Activated naive CD4-positive, alpha-beta T cell treated with anti-CD3 and anti-CD28 coated beads, Interleukin-2, amount 50 U/mL, for 16 hours (primary cell): ENCODE measurements at places on chromosomes 6 and 20.

GRCh38 chr6:20348041-20348440, 53.6 kb upstream of the E2F3 start:
- no peak for DNase-seq

GRCh38 chr6:66189915-66190314, 482.9 kb upstream of the EYS start:
- DNase-seq, result no peak

DNA sequence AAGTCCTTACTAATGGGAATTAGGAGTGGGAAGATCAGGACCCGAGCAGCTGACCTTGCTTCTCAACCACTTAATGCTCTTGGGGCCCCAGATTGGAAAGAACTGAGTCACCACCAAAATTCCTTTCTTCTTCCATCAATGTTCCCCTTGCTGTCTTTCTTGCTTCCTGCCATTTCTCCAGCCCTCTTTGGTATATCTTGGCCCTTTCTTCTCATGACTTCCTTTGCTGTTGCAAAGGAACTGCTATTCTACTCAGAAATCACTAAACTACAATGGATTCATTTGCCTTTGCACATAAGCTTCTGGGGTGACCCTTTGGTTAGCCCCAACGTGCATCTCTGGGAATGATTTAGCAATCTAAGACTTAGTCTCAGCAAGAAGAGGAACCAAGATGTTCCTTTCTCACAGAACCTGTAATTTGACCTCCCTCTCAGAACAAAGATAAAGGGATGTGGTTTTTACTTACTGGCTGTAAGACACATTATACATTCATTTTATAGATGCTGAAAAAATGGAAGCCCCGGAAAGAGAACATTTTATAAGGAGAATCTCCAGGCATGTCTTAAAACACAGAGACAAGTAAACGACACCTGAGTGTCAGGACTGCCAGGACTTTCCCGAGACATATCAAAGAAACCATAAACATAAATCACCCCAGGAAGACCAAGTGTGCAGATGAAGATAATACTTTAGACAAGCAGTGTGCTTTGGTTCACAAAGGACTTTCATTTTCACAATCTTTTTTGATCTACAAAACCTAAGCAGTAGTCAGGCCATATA, 99.0 kb upstream of the TNFAIP3 start:
- no peak for DNase-seq

DNA sequence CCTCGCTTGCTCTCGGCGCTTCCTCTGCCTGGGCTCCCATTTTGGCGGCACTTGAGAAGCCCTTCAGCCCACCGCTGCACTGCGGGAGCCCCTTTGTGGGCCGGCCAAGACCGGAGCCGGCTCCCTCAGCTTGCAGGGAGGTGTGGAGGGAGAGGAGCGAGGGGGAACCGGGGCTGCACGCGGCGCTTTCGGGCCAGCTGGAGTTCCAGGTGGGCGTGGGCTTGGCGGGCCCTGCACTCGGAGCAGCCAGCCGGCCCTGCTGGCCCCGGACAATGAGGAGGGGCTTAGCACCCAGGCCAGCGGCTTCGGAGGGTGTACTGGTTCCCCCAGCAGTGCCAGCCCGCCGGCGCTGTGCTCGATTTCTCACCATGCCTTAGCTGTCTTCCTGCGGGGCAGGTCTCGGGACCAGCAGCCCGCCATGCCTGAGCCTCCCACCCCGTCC, 10.2 kb upstream of the SRPK1 start:
- no peak for DNase-seq

GRCh38 chr20:60052322-60052721, 94.1 kb downstream of the CDH26 start:
- DNase-seq, result no peak

DNA sequence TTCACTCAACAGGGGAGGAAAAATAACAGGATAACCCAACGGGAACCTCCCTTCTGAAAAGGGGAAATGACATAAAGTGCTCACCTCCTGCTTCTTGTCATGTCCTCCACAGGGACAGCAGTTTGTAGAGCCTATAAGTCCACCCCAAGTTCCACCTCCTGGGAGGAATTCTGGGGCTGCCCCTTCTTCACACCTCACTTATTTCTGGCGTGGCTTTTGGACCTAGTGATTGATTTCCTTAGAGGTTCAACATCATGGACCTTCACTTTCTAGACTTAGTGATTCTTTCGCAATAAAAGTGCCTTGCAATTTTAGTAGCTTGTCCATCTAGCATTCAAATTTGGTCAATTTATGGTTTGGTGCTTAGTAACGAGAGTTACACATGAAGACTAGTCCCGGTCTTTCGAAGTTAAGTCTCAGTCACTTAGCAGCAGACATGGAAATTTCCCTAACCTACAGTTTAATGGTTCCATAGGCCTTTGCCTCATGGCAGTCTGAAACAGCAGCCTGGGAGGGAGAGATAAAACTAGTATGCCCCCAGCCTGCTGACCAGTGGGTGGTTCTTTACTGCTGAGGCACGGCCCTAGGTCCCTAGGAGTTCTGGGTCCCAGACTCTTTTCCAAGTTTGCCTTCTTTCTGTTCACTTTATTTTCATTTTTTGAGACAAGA, 59.2 kb upstream of the CDKAL1 start:
- DNase-seq, result no peak

GRCh38 chr6:168053957-168054471, 25.0 kb downstream of the FRMD1 start:
- no peak for DNase-seq

GRCh38 chr6:87574237-87574804, 15.5 kb downstream of the RARS2 start:
- DNase-seq, result no peak

DNA sequence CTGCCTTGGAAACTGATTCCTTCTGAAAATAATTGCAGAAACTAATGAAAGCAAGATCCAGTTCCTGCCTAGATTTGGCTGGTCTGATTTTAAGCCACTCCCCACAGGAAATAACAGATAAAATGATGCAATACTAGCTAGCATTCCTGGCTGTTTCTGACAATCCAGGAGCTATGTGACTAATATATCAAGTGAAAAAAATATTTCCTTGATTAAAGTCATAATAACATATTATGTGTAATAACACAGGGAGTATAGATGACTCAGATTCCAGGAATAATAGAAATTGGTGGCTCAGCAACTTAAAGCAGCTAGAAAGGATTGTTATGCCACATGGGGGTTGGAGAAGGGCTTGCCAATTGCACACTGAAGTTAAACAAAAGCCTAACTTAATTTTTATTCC, 182.7 kb upstream of the SALL4 start:
- DNase-seq, result no peak

GRCh38 chr6:93567164-93567563, 147.8 kb upstream of the EPHA7 start:
- no peak for DNase-seq

DNA sequence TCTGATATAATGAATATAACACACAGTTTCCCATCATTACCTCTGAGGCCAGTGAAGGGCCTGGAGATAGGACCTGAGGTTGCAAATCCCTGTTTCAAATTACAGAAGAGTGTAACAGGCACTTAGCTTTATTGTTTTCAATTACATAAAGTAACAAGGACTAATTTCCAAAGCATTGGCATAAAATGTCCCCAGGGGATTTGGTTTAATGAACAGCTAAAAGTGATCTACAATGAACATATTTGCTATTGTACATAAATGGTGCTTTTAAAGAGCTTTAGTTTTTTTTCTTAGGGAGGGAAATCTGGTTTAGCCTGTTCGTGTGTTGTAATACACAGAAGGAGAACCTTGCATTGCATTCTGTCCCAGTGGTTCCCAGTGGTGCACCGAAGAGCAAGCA, 54.4 kb downstream of the HMGN3 start:
- DNase-seq, result no peak

- DNase-seq, result no peak
Measured at GRCh38 chr20:14264869-14265268, 72.5 kb downstream of the FLRT3 start.

- DNase-seq, result no peak
Measured at GRCh38 chr6:156902782-156903181, 125.6 kb downstream of the ARID1B start.

DNA sequence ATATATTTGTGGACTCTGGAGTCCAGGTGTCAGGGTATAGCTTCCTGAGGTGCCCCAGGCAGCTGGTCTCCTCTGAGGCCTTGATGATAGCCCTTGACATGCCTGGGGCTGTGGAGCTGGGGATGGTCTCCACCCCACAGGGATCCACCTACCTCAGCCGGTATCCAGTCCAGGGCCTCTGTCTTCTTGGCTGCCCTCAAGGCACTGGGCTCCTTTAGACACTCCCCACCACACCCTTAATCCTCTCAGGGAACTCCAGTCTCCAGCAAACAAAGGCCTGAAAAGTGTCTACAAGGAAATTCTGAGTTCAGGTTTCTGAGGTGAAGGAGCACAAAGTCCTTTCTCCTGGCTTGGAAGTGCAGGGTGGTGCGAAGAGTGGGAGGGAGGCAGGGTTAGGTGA, 44.6 kb upstream of the DDR1 start:
- DNase-seq, result no peak

DNA sequence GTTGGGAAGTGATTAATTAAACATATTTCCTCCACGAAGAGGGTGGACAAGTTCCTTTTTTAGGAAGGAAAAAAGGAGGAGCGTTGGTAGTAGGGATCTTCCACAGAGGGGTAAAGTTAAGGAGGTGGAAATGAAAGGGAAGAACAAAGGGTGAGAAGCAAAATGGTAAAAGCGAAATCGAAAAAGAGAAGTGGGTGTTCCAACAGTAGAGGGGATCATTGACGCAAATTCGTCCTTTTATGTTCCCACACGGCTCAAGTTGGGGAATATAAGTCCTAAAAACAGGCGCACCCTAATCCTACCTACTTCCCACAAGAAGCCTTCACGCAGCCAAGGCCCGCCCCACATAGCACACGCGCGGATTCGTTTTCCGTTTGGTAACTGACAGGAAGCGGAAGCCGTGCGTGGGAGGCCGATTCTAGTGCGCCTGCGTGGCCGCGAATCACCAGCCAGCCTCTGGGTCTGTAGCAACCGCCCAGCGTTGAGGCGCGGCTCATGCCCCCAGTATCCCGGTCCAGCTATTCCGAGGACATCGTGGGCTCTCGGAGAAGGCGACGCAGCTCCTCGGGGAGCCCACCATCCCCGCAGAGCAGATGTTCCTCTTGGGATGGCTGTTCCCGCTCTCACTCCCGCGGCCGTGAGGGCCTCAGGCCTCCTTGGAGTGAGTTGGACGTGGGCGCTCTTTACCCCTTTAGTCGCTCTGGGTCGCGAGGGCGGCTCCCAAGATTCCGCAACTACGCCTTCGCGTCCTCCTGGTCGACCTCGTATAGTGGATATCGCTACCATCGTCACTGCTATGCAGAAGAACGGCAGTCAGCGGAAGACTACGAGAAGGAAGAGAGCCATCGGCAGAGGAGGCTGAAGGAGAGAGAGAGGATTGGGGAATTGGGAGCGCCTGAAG, at the start of gene NKAPL:
Gene NKAPL (plus strand): TSS at position 421 of the 901 bp plus-strand sequence. CDS start 75 bp downstream, at position 496.
- DNase-seq, result peak; percentile 63

DNA sequence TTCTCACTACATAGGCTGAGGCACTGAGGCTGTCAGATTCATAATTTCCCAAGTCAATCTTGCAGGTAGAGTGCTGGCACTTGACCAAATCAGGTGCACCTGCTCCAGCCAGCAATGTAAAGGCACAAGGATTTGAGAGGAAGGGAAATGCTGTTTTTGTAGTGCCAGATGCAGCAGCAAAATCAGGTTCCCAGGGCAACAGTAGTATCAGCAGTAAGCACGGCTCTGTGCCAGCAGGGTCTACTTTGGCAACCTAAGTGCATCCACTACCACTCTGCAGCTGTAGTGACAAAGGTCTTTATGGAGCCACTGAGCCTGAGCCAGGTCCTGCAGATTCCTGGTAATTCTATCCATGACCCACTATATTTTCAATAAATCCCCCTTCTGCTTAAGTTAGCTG, 329.5 kb downstream of the TPBG start:
- DNase-seq, result no peak

DNA sequence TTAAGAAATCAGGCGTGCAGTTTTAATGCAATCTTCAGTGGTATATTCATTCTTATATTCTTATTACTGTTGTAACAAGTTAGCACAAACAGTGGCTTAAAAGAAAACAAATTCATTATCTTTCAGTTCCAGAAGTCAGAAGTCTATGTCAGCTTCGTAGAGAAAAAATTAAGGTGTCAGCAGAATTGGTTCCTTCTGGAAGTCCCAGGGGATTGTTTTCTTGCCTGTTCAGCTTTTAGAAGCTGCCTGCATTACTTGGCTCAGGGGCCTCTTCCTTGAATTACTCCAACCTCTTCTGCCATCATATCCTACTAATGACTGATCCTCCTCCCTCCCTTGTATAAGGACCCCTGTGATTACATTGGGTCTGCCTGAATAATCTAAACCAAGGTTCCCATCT, 243.9 kb downstream of the ZNF217 start:
- DNase-seq, result no peak

DNA sequence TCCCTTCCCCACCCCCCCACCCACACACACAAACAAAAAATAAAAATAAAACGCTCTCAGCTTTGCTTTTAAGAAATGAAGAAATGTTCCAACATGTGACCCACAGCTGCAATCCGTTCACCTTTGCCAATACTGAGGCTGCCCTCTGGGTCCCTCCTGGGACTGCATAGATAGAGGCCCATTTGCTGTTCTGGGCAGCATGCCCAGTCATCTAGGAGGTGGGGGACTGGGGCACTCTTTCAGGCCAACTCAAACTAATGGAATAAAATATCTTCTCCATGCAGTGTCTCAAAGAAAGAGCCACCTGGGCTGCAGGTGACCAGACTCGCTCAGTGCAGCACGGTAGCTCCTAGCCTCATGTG, 79.9 kb downstream of the SLC22A3 start:
- DNase-seq, result no peak

DNA sequence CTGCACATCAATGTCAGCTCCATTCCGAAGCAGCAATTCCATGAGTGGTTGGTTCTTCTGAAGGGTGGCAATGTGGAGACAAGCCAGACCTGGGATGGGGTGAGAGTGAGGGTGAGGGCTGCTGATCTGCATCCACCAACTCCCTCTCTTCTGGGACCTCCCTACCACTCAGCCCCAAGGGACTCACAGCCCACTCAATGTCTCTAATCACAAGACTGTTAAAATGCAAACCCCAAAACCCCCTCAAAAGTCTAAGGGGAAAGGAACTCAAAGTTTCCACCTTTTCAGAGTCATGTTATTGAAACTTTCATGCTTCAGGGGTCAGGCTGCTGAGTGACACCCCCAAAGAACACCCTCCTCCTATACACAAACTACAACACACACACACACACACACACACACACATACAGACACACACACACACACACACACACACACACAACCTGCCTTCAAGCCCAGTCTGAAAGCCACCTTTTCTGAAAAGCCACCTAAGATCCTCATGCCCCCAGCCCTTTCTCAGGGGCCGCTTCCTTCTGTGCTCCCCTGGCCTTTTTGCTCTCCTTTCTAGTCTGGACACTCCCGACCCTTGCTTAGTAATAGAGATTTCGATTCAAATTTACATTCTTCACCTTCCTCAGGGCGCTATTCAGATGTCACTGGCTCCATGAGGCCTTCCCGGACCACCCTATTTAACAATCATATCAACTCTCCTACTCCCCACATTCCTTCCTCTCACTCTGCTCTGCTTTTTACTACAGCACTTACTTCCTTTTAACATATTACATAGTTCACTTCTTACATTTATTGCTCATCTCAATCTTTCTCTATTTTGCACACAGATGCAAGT, 3.3 kb upstream of the SLC35B2 start:
- no peak for DNase-seq

GRCh38 chr20:44642203-44643153, 9.0 kb downstream of the ADA start:
- no peak for DNase-seq
